Activated CD8-positive, alpha-beta T cell treated with anti-CD3 and anti-CD28 coated beads, Interleukin-2, amount 10 ng/mL, durations not matched to agents 7 days and 5 days (primary cell): ENCODE measurements at places on chromosomes 4 and X. TPM values are rescaled to one million over a fixed set of nuclear protein-coding genes. Genes with fewer than 3 reads are reported as not detected.

GRCh38 chr4:73451404-73451803 lies 15.4 kb downstream of the AFP start:
- H3K27ac ChIP-seq = no peak overlapping the region
- no peaks in the 10 kb centered on the region for H3K4me1 ChIP-seq
- H3K36me3 ChIP-seq = no peaks in the 10 kb centered on the region
- DNase-seq = no peak
- no peak overlapping the region for H3K4me3 ChIP-seq

DNA sequence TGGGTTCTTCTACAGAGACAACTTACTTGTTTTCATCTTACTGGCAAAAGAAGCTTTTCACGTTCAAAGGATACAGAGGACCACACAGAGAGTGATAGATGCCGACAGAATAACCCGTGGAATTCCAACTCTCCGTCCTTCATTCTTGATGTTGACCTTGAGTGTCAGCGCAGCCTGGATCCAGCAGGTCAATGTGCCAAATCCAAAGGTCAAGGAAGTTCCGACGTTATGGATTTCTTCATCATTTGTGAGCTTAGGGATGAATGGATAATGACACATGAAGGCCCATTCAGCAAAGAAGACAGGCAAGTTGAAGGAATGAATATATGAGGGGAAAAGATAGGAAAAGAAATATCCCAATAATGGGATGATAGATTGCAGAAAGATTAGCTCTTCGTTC lies 59.6 kb downstream of the ENOPH1 start:
- H3K4me1 ChIP-seq = no peaks in the 10 kb centered on the region
- H3K36me3 ChIP-seq = no peaks in the 10 kb centered on the region
- H3K27me3 ChIP-seq = no peaks in the 10 kb centered on the region
- H3K4me3 ChIP-seq = no peak overlapping the region

- no peak for DNase-seq
- H3K36me3 ChIP-seq = no peaks in the 10 kb centered on the region
- no peak overlapping the region for H3K4me3 ChIP-seq
- no peak overlapping the region for H3K27ac ChIP-seq
Observed at GRCh38 chr4:128350449-128351045, 62.9 kb upstream of the PGRMC2 start.

DNA sequence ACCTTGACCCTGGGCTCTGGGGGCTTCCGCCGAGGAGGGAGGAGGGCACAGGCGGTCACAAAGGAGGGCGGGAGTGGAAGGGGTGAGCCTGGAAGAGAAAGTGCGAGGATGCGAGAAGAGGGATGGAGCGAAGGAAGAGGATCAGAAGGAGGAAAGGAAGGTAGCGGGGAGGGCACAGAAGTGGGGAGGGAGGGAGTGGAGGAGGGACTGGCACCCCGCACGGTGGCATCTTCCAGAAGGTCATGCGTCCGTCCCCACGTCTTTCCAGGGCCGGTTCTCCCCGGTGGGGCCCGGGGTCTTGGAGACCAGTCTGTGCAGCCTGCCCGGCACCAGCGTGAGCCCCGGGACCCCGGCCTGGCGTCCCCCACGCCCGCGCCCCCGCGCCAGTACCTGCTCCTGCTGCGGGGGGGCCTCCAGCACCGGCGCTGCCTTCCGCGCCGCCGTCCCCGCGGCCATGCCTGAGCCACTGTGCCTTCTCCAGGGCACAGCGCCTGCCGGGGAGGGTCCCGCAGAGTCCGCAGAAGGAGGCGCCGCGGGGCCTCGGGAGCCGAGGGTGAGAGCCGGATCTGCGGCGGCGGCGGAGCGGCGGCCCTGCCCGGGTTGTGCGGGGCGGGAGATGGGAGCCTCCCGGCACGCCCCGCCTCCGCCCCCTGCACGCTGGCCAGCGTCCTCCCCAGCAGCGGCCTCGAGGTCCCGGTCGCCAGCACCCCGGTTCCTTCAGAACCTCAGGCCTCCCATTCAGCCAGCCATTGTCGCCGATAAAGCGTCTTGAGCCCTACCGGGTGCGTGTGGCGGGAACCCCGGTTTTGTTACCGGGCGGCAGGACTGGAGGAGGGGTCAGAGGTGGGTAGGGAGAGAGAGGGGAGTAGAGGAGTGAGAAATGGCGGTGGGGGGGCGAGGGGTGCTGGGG lies at the start of gene RNF175:
Gene RNF175 (minus strand): TSS at position 618 of the 910 bp plus-strand sequence. CDS start 162 bp downstream, at position 456.
- no peaks in the 10 kb centered on the region for H3K4me1 ChIP-seq
- no peaks in the 10 kb centered on the region for H3K36me3 ChIP-seq
- DNase-seq = no peak

DNA sequence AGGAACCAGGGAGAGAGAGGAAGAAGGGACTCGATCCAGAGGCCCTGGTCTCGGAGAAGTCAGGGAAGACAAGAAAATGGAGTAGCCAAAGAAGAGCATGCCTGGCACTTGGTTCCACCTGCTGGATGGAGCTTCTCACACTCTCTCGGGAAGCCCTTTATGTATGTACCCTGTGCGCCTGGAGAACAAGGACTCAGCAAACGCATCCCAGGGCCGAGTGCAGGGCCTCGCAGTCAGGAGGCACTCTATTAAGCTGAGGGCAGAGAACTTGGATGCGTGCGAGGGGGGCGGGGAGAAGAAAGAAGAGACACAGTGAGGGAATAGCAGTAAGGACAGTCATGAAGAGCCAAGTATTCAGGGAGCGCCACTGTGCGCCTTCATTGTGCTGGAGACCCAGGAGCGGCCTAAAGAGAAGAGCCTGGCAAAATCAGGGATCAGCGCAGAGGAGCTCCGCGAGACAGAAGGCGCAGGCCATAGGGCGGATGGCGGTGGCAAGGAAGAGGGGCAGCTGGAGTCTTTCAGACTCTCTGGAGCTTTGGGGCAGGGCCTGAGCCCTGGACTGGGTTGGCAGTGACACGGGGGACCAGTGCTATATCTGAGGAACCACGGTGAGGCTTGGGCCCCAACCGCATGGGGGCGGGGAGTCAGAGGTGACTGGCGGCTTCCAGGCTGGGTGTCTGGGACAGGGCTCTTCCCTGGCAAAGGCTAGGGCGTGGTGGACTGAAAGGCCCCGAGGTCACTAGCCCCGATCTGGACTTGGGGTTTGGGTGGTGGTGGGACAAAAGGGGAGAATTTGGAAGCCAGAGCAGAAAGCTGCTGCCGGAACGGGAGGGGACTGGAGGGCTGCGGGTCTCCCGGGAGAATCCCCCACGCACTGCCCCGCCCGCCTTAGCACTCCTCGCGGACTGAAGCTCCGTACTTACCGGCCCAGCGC lies 1.9 kb upstream of the SEPTIN6 start:
- H3K4me1 ChIP-seq = peaks cover 7% of the 10 kb centered on the region
- peaks cover 22% of the 10 kb centered on the region for H3K36me3 ChIP-seq

DNA sequence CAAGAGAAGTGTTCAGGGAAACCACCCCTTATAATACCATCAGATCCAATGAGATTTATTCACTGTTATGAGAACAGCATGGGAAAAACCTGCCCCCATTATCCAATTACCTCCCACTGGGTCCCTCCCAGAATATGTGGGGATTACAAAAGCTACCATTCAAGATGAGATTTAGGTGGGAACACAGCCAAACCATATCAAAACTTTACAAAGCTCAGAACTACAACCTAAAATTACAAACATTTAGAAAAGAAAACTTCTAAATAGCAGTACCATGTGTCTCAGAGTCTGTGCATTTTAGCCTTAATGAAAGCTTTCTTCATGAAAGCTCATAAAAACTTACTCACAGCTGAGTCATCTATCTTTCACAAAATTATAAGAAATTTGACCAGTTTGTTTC lies 1442.8 kb upstream of the PCDH7 start:
- no peak for DNase-seq
- no peaks in the 10 kb centered on the region for H3K36me3 ChIP-seq
- no peak overlapping the region for H3K27ac ChIP-seq
- no peaks in the 10 kb centered on the region for H3K4me1 ChIP-seq
- no peaks in the 10 kb centered on the region for H3K27me3 ChIP-seq

DNA sequence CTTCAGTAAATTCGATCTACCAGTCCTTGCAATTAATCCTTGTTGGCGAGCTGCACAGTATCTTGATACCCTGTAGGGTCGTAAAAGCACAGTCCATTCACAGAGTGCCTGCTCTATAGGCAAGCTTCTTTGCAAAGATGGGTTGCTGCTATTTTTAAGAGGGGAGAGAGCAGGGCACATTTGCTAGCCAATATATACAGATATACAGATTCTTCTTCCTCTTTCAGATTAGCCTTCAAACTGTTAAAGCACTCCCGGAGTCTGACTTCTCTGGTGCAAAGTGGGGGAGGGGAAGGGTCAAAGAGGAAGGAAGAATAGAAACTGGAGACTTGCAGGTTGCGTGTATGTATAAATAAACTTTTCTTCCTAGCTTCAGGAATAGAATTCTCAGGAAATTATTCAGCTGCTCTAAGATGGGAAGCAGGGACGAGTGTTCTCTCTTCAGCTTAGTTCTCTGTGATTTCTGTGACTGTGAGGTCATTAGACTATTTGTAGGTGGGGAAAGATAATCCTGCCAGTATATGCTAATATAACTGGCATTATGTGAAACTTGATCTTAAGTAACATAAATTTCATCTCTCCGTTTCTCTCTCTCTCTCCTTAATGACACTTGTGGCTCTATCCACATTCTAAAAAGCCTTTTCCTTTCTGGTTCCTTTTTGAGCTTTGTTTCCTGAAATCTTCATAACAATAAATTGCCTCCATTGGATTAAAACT lies at the start of gene CYSLTR1:
Gene CYSLTR1 (minus strand): TSS at position 242 of the 717 bp plus-strand sequence. CDS start 53,865 bp downstream, outside the sequence.
- H3K4me1 ChIP-seq = peaks cover 53% of the 10 kb centered on the region
- peaks cover 9% of the 10 kb centered on the region for H3K36me3 ChIP-seq
- H3K27me3 ChIP-seq = no peaks in the 10 kb centered on the region
- peak within 1 kb of the TSS; percentile 46 for H3K27ac ChIP-seq

DNA sequence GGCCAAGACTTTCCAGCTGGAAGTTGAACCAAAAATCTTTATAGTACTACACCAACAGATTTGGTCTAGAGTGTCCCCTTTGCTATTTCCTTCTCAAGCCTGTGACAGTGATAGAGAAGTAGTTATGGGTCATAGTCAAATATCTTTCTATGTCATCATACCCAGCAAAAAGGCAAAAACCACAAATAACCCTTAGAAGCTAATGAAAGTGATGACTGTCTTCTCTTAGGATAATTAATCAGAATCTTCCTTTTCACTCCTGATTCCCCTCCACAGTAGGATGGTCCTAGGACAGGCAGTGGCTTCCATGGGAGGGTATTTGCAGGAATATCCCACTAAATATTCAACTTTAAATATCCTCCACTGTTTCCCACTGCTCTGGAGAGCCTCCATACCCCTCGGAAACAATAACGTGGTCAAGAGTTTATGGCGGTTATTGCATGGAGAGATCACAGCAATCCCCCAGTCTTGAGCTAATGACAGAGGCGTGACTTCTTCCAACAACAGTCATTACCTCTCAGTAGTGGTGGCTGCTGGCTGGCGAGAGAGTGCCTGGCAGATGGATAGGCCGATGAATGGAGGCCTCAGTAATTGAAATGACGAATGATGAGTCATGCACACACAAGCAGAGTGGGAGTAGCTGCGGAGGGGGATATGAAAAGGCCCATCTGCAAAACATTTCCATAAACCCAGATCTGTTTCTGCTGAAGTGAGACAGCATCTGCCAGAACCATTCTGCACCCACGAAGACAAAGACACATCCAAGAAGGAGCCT lies 154.9 kb downstream of the STK32B start:
- no peaks in the 10 kb centered on the region for H3K27me3 ChIP-seq
- H3K27ac ChIP-seq = no peak overlapping the region
- no peak for DNase-seq
- no peaks in the 10 kb centered on the region for H3K4me1 ChIP-seq
- no peak overlapping the region for H3K4me3 ChIP-seq

- no peak overlapping the region for H3K4me3 ChIP-seq
- DNase-seq = no peak
- H3K27ac ChIP-seq = no peak overlapping the region
Observed at GRCh38 chr4:56342746-56343145, 44.5 kb downstream of the AASDH start.

DNA sequence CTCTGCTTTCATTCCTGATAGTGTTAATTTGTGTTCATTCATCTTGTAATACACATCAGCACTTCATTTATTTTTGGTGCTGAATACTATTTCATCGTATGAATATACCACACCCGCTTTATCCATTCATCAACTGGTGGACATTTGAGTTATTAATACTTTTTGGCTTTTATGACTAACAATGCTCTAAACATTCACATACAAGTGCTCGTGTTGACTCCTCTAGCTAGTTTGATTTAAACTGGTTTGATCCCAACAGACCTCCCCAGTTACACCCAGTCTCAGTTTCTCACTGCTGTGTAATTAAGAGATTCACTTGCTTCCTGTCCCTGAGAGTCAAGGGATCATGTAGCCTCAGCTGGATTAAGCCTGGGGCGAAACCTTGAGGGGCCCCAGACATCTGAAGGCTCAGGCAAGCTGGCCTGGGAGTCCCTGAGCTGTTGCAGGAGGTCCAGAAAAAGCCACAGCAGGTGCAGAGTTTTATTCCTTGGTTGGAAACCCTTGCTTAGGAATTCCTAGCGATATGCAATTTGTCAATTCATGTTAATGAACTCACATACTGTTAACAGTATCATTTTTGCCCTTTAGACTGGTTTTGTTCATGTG lies 52.8 kb upstream of the CLDN24 start:
- no peak overlapping the region for H3K27ac ChIP-seq
- no peak overlapping the region for H3K4me3 ChIP-seq
- DNase-seq = no peak
- H3K27me3 ChIP-seq = no peaks in the 10 kb centered on the region

GRCh38 chr4:152348670-152349069 lies 187.2 kb downstream of the FBXW7 start:
- DNase-seq = no peak
- no peak overlapping the region for H3K4me3 ChIP-seq
- H3K36me3 ChIP-seq = peaks cover 11% of the 10 kb centered on the region
- no peak overlapping the region for H3K27ac ChIP-seq
- H3K4me1 ChIP-seq = peaks cover 14% of the 10 kb centered on the region

DNA sequence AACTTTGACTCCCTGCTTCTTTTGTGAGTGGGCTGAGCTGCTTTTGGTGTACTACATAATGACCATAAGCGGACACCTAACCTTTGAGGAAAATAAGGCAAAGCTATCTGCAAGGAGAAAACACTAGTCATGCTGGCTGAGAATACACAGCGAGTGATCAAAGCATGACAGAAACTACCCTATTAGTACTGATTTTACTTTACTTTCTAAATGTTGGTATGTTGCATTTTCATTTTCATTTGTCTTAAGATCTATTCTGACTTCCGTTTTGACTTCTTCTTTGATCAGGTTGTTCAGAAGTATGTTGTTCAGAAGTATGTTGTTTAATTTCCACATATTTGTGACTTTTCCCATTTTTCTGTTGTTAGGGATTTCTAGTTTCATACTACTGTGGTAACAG lies 361.1 kb downstream of the TRAM1L1 start:
- no peaks in the 10 kb centered on the region for H3K4me1 ChIP-seq
- no peak overlapping the region for H3K27ac ChIP-seq
- DNase-seq = no peak
- no peaks in the 10 kb centered on the region for H3K27me3 ChIP-seq

The PNMA3 gene
- total RNA-seq = 1.1 TPM

The ARHGAP6 gene
- not detected for total RNA-seq

The TRIM75 gene
- not detected for total RNA-seq

The ZNF827 gene
- 14.8 TPM for total RNA-seq

The RBM46 gene
- total RNA-seq = not detected

The UGT8 gene
- total RNA-seq = not detected

The SSR4 gene
- total RNA-seq = 190 TPM

The TGIF2LX gene
- not detected for total RNA-seq

The TLR8 gene
- total RNA-seq = not detected

The PPM1K gene
- total RNA-seq = 59.3 TPM

The VEGFD gene
- total RNA-seq = not detected
